ENCODE measurements at places on chromosomes 6 and 20. TPM values are rescaled to one million over a fixed set of nuclear protein-coding genes. Genes with fewer than 3 reads are reported as not detected.

The ALDH8A1 gene
- total RNA-seq = 0.46 TPM

The PPP1R3G gene
- 2.8 TPM for total RNA-seq

The FHL5 gene
- not detected for total RNA-seq

The RBBP8NL gene
- not detected for total RNA-seq

The PRDM1 gene
- total RNA-seq = 1.2 TPM

The TXLNB gene
- 0.46 TPM for total RNA-seq

The MYBL2 gene
- total RNA-seq = 0.71 TPM

The TREM2 gene
- total RNA-seq = 0.57 TPM
